ENCODE measurements at places on chromosomes 3 and 15. TPM values are rescaled to one million over a fixed set of nuclear protein-coding genes. Genes with fewer than 3 reads are reported as not detected.
A peak's percentile ranks its signal among the peaks of the same experiment; 100 is the strongest.

The GOLGA8T gene
- total RNA-seq, result not detected

The P3H2 gene
- total RNA-seq, result 56.7 TPM

The C3orf70 gene
- 0.06 TPM for total RNA-seq

The THAP10 gene
- total RNA-seq, result 7.8 TPM

The SPPL2A gene
- total RNA-seq, result 50.6 TPM

The NT5DC2 gene
- total RNA-seq, result 53.2 TPM

The PLA2G4E gene
- total RNA-seq, result not detected

The DUSP7 gene
- 16.8 TPM for total RNA-seq

The TNFSF10 gene
- not detected for total RNA-seq

DNA sequence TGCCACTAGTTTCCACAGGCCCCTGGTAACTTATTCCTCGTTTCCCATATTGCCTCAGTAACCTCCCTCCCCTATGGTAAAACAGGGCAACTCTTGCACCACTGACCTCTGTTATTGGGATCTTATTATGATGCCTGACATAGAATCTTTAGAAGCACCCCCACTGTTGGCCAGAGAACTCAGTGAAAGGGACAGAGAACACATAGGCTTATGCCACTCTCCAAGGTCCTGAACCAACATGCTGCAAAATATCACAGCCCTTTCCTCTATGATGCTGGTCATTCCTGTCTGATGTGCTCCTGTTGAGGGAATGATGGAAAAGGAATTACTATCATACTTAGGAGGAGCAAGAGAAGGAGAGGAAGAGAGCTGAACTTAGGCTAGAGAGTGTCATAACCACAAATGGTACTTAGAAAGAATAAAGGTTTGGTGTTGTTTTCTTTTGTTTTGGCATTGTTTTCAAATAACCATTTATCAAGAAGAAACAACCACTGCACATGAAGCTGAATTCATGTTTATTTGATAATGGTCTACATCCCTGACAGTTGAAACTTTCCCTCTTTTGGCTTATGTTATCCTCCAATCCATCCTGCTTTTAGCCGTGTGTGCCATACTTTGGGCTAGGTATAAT is 330.2 kb downstream of the EPHB1 start:
- DNase-seq, result no peak

GRCh38 chr3:70646635-70647034 is 334.2 kb upstream of the MDFIC2 start:
- no peak for DNase-seq

DNA sequence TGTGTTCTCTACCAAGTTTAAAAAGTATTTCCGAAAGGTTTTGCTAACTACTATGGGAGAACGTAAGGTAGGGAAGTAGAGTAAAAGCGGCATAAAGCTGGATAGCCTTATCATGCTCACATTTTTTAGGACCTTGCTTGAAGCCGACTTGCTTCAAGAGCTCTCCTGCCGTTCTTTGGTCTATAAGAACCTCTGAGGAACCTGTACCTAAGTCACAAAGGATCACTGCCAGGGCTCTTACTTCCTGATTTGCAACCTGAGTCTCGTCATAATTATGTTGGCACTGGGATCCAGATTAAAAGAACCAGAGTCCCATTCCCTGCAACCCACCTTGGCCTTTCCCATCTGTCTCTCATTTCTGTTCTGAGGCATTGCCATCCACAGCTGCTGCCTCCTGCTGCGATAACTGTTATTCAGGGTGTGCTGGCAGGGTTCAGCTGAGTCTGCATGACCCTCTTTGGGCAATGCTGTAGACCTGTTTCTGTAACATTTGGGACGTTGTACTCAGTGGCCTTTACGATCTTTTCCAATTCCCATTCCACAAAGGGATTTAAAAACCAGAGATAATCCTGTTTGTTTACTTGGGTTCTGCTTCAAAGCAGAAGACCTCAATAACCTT is 131.0 kb upstream of the UMPS start:
- no peak for DNase-seq

GRCh38 chr3:59277201-59277600 is 227.4 kb upstream of the CFAP20DC start:
- no peak for DNase-seq

- no peak for DNase-seq
These were observed 76.4 kb upstream of the SCN5A start for GRCh38 chr3:38725726-38726419.

- DNase-seq, result no peak
These were observed 27.9 kb downstream of the GTPBP8 start for GRCh38 chr3:113018536-113019181.

- no peak for DNase-seq
These were observed 563.8 kb downstream of the TBL1XR1 start for GRCh38 chr3:176633511-176633910.

- no peak for DNase-seq
These were observed 740.9 kb upstream of the LMCD1 start for GRCh38 chr3:7760718-7761117.

- no peak for DNase-seq
These were observed 27.4 kb upstream of the FAM174B start for GRCh38 chr15:92682741-92683510.

GRCh38 chr3:43389388-43390254 is 103.3 kb downstream of the SNRK start:
- no peak for DNase-seq

GRCh38 chr3:197793247-197793646 is 2.2 kb downstream of the LRCH3 start:
- DNase-seq, result no peak

DNA sequence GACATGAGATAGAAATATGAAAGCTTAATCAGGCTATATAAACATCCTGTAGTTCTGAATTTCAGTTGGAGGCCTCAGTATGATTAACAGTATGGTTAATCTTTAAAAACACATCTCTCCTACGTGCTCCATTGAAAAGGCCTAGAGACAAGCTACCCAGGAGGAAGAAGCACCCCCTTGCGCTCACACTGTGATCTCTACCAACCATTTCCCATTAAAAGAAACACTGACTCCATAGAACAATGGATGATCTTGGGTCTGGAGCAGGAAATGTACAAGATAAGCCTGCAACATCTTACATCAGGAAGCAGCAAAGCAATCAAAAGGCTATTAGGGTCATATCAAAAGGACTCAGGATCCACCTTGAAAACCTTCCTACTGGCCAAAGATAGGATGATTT is 3.4 kb upstream of the EOGT start:
- DNase-seq, result no peak

DNA sequence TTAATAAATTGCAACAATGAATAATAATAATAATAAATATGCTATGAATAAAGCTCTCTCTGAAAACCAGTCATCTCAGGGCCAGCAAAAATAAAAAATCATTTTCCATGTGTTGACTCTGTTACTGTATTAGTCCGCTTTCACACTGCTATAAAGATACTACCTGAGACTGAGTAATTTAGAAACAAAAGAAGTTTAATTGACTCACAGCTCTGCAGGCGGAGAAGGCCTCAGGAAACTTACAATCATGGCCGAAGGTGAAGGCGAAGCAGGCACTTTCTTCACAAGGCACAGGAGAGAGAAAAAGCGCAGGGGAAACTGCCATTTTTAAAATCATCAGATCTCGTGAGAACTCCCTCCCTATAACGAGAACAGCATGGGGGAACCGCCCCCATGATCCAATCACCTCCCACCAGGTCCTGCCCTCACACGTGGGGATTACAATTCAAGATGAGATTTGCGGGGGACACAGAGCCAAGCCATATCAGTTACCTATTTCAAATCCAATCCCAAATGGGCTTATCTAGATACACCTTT is 224.1 kb downstream of the IGSF11 start:
- DNase-seq, result no peak

DNA sequence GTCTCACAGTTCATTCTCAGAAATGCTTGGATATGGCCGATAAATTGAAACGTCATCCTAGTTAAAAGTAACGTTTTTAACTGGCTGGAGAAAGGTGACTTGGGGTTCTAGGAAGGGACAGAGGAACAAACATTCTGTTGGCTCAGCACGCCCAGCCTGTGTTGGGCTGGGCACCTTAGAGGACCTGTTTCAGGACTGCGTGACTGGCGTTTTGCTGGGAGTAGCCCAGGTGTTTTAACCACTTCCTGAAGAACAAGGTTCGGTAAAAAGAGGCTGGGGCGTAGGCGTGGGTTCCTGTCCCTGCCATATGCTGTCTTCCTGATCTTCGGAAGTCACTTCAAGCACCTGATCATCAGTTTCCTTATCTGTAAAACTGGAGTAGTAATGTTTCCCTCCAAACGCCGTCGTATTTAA is 1.1 kb upstream of the TLNRD1 start:
- DNase-seq, result no peak

DNA sequence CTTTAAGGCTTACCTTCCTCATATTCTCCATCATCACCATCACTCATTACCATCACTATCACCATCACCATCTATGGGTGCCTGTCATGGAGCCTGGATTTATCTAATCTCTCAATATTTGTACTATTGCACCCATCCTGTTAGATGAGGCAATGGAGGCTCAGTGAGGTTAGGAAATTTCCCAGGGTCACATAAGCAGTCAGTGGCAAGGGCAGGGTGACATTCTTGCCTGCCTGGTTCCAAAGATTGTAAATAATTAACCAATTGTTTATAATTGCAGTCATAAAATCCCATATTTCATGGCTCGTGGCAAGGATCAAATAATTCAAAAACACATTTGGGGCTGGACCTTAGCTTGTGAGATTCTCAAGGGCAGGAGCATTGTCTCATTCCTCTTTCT is 55.2 kb downstream of the MGLL start:
- no peak for DNase-seq

- DNase-seq, result peak; percentile 40
These were observed 1.3 kb downstream of the STT3B start for GRCh38 chr3:31534065-31534425.

GRCh38 chr15:96038650-96039049 is 291.9 kb upstream of the NR2F2 start:
- no peak for DNase-seq

DNA sequence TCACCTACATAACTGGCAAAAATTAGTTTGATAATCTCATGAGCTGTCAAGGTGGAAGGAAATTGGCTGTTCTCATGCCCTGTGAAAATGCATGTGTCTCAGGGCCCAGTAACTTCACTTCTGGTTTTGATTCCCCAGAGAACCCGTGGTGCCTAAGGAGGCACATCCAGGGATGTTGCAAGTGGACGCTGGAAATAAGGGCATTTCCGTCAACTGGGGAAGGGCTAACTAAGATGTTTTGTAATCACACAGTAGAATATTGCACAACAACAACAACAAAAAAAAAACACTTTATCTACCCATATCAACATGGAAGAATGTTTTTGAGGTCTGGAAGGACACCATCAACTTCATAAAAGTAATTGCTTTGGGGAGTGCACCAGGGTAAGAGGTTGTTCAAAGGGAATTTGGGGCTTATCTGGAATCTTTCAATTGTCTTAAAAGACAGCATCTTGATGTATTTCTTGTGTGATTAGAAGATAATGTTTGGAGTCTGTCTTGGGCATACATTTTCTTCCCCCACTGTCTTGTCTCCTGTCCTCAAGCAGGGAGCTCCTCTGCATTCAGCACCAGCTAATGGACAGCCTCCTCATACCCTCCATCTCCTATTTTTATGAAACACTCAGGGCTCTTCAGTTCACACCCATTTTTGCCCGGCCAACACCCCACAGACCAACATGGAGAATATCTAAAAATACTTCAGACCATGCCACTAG is 37.2 kb upstream of the PRR20G start:
- DNase-seq, result no peak

DNA sequence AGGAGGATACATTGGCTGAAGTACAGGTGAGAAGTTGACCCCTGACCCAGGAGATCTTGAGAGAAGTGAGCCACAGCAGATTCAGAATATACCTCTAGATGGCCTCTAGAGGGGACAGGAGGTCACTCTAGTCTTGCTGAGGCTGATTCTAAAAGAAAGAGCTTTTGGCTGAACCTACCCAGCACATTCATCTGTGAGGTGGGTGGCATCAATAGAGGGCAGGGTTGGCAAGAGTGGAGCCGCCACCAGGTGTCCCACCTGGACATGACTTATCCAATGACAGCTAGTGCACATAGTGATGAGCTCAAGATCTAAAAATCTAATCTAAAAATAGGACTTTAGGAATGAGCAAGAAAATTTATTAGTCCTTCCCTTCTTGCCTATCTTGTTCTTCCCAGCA is 51.6 kb downstream of the CYP19A1 start:
- no peak for DNase-seq

DNA sequence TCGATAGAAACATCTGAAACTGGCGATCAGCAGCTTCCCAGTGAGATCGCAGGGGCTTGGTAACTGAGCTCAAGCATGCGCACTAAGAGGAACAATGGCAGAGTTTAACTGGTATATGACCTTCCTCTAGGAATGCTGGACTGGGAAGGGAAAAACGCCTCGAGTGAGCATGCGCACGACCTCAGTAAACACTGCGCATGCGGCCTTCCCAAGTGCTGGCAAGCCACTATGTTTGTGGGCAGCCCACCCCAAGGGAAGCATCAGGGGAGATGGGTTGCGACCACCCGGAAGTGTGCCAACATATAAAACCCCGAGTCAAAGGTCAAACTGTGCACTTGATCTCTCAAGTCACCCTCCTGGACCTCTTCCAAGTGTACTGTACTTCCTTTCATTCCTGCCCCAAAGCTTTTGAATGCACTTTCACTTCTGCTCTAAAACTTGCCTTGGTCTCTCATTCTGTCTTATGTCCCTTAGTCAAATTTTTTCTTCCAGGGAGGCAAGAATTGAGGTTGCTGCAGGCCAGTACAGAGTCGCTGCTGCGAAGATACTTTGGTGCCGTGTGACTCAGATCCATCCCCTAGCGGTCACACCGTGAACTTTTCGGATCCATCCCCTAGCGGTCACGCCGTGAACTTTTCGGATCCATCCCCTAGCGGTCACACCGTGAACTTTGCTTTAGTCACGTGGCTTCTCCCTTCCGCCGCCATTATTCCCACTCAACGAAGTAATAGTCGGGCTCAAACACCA is 243.3 kb downstream of the FAM43A start:
- no peak for DNase-seq

DNA sequence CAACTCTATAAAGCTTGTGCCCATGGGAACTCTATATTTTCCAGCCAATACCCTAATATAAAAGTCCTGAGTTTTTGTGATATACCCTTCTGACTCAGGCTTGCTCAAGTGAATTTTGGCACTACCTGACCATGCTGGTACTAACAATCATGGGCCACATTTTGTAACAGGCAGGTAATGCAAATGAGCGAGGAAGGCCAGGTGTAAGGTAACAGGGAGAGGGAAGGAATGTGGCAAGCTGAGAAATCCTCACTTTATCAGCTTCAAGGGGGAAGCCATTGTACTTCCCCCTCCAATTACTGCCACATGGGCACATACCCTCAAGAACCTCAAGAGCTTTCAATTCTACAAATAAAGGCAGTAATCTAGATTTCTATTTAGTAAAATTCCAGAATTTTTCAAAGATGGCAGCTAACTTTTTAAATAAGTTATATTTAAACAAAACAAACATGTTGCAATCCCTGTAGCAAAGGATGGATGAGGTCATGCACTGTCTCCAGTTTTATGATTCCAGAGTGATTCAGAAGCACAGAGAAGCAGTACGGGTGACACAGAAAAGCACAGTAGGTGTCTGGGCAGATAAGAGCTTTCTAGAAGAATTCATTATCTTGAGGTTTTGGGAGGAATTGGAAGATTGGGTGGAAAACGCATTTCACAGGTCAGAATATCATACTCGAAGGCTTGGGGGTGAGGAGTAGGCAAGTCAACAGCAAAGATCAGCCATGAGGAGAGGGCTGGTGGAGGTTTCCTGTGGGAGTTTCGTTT is 87.6 kb downstream of the FOXP1 start:
- no peak for DNase-seq
